ENCODE measurements at places on chromosomes 12 and 14.

DNA sequence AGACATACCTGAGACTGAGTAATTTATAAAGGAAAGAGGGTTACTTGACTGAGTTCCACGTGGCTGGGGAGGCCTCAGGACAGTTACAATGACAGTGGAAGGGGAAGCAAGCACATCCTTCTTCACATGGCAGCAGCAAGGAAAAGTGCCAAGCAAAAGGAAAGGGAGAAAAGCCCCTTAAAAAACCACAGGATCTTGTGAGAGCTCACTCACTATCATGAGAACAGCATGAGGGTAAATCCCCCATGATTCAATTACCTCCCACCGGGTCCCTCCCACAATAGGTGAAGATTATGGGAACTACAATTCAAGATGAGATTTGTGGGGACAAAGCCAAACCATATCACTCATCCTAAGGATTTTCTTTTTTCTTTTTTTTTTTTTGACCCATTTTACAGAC, 177.8 kb upstream of the EEA1 start:
- no peak for DNase-seq

DNA sequence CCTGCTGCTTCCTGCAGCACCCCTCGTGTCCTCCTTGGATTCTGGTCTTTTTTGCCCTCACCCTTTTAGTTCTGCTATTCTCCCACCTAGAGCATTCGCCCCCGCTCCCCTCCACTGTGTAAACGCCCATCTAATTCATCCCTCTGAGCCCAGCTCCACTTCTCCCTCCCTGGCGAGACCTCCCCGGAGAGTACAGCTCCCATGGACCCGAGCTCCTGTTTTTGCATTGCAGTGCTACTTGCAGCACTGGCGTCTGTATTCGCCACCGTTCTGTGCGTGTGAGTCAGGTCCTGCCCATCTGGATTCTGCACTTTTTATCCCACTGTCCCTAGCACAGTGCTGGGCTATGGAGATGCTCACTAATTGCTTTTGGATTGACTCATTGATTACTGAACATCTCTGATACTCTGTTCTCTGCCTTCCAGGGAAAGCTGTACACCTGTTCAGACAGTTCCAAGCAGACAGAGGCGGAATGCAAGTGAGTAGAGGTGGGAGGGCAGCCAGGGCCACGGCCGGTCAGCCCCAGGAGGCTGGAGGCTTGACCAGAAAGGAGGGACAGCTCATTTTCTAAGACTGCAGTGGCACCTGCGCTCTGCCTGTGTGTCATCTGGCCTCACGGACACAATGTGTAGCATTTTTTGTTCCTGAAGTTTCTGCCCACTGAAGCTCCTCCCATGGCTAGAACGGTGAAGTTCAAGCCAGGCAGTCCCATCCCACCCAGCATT, 188.4 kb upstream of the FKBP4 start:
- DNase-seq = no peak

- DNase-seq = no peak
Measured at GRCh38 chr14:32028599-32028998, 48.5 kb upstream of the ARHGAP5 start.

GRCh38 chr12:123131291-123131832, 19.5 kb downstream of the PITPNM2 start:
- no peak for DNase-seq

GRCh38 chr12:122738571-122738970, 7.9 kb upstream of the HCAR1 start:
- no peak for DNase-seq

DNA sequence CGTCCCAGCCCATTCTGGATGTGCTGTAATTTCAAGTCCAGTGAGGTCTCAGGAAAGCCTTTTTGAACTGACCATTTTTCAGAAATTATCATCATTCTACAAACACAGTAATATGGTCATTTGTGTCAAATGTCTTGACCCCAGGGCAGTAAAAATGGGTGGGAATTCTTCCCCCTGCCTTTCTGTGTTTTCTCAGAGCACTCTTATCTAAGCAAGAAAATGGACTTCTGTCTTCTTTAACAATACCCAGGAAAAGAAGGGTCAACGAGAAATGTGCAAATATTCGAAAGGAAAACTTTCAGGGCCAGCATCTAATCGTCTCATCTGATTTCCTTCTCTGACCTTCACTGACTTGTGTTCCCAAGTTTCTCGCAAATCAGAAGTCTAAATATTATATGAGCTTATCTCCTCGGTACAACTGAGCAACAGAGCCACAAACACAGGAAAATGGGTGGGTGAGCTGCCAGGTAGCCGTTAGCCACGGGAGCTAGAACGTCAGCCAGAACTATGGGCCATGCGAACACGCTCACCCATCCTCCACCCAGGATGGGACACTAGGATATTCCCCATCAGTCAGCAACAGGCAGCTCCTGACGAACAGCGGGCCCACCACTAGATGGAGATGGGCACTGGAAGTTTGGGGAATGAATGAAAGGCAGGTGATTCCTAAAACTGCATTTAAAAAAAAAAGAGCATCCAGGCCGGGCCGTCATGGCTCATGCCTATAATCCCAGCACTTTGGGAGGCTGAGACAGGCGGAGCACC, 57.1 kb downstream of the VWF start:
- DNase-seq = peak; percentile 60

GRCh38 chr12:112938751-112939150, 477 bp downstream of the OAS3 start:
- DNase-seq = no peak

- no peak for DNase-seq
Measured at GRCh38 chr14:77470224-77470870, 12.5 kb downstream of the AHSA1 start.

DNA sequence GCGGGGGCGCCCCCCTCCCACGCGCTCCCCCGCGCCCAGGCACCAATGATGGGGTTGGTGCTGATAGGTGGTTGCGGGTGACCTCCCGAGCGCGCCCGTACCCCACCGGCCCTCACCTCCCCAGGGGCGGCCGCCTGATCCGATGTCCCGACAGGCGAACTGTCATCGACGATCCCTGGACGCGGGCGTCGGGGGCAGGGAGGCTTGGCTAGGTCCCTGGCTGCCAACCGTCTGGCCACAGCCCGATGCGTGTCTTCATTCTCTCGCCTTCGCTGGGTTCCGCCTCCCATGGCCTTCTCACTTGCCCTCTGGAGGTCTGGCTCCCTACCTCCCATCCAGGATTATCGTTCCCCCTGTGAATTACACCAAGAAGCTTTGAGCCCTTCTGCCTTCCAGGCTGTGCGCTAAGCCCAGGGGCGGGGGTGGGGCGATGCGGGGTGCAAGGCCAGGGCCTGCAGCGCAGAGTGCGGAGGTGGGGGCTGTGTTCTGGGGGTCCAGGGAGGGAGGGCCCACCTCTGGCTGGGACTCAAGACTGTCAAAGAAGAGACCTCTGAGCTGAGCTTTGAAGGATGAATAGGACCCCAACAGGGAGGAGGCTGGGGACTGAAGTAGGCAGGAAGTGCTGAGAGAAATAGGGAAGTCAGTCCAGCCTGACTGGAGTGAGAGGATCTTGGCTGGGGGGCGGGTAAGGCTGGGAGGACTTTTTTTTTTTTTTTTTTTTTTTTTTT, 7.7 kb upstream of the RACGAP1 start:
- no peak for DNase-seq

DNA sequence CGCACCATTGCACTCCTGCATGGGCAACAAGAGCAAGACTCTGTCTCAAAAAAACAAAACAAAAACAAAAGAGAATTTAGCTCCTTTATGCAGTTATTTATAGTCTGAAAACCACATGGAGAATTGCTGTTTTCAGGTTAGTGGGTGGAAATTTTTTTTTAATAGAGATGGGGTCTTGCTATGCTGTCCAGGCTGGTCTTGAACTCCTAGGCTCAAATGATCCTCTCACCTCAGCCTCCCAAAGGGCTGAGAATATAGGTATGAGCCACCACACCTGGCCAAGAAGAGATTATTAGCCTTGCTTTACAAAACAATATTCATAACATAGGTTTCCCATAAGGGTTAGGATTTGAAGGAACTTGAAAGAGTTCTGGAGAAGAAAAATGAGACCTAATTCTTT, 12.1 kb upstream of the SRP54 start:
- DNase-seq = no peak

- no peak for DNase-seq
Measured at GRCh38 chr12:39959031-39959430, 146.8 kb downstream of the SLC2A13 start.

- DNase-seq = peak; percentile 80
Measured at GRCh38 chr12:124913474-124914391, 717 bp downstream of the UBC start.

- DNase-seq = no peak
Measured at GRCh38 chr12:115657081-115658013, 620.1 kb downstream of the MED13L start.

- no peak for DNase-seq
Measured at GRCh38 chr12:66061557-66062289, 68.8 kb downstream of the LLPH start.
